ENCODE measurements at places on chromosomes 6 and 20.

GRCh38 chr20:62835931-62836861 is 19.3 kb downstream of the COL9A3 start:
- DNase-seq, result peak; percentile 45

DNA sequence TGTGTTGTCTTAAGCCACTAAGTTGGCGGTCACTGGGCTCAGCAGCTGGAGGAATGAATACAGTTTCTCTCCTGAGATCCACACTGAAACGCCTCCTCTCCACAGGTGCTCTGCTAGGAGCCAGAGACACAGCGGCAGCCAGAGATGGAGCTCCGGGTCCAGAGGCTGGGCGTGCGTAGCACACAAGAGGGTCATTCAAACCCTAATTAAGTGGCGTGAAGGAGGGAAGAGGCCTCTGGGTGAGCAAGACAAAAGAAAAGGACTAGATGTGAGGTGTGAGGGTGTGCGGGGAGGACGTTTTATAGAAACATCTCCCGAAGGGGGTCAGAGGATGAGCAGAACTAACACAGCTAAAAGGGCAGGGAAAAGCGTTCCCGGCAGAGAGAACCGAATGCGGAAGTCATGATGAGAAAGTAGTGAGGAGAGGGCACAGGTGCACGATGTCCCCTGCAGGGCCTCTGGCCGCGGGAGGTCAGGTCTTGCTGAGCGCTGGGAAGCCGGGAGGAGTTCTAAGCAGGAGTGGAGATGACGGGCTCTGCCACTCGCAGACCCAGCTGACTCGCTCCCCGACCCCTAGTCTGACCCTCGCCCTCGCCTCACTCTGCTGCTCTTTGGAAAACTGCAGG is 54.4 kb downstream of the BMP7 start:
- DNase-seq, result no peak

GRCh38 chr20:64065974-64066343 is 3.0 kb downstream of the TCEA2 start:
- DNase-seq, result no peak

GRCh38 chr6:5462856-5463255 is 201.5 kb downstream of the FARS2 start:
- no peak for DNase-seq

- DNase-seq, result no peak
These were observed 88.8 kb upstream of the NFATC2 start for GRCh38 chr20:51631011-51631950.

- DNase-seq, result no peak
These were observed 244.2 kb downstream of the NRN1 start for GRCh38 chr6:5762561-5762968.

GRCh38 chr6:128069188-128069587 is 168.3 kb upstream of the THEMIS start:
- DNase-seq, result no peak

Data from Caco-2 (cell line).